ENCODE measurements at places on chromosomes 3 and 15.

DNA sequence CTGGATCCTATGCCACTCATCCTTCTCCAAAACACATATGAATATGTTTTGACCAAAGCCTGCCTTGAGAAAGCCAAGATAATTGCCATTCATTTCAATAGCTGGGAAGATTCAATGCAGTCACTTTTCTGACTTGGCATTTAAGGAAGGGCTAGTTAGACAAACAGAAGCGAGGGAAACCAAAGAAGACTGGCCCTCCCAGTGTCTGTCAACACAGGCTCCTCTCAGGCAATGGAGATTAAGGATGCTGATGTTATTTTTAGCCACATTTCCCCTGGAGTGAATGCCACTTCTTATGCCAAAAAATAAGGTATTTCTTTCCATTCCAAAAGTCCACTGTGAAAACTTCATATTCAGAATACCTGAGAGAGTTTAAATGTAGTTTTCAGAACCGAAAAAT, 101.7 kb downstream of the P3H2 start:
- DNase-seq, result no peak

DNA sequence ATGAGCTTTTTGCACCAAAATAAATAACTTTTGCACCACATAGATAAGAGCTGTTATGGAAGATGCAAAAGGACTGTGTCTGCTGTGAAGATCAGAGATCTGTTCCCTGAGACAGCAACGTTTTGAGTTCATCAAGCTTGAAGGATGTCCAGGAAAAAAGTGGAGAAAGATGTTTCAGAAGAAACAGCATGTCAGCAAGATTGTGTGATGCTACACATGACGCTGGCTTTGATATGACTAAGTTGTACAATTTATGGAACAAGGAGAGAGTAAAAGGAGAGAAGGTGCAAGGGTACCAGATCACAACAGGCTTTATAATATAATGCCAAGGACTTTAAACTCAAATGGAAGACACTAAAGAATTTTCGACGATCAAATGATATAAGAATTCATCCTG, 16.6 kb downstream of the TJP1 start:
- DNase-seq, result no peak

GRCh38 chr3:127233371-127233770, 40.4 kb downstream of the PRR23E start:
- no peak for DNase-seq

DNA sequence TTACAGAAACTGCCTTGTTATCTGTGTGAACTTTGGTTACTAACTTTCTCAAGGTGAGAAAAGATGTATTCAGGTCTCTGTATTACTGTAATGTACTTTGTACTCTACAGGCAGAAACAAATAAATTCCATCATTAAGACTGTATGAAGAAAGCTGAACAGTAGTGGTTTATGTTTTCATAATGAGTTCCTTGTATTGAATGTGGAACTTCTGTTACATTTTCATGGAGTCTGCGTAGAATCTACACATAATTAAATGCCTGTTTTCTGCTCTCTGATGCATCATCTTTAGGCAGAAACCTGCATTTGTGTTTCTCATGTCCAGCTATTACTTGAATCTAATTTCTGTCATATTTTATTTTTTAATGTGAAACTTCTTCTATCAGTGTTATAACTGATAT, 302.8 kb downstream of the NLGN1 start:
- no peak for DNase-seq

- DNase-seq, result no peak
These were observed 241.7 kb upstream of the GBE1 start for GRCh38 chr3:82002986-82003642.

DNA sequence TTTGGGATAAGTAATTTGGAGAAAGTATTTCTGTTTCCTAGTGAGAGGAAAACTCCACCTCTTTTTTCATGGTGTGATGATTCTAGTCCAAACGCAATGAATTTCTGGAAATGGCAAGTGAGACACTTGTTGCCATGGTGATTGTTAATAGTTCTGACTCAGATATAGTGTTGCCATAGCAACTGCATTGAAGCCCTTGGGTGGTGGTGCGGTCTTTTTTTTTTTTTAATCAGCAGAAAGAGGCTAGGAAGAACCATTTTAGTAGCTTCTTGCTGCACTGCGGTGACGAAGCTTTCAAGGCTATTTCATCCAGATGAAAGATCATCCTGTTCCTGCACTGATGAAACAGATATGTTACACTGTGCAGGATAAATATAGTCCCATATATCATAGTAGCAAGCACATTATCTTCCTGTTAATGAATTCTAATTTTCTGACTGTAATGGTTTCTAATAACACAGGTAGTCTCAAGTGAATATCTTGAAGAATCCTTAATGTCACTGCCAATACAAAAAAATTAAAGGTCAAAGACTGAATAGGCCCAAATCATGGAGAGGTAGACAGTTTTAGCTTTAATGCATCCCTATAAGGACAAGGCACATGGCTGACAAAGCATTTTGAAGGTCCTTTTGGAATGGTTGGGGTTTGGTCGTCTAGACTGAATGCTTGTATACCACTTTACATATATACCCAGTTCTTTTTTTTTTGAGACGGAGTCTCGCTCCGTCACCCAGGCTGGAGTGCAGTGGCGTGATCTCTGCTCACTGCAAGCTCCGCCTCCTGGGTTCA, 125.1 kb upstream of the ZBTB20 start:
- no peak for DNase-seq

DNA sequence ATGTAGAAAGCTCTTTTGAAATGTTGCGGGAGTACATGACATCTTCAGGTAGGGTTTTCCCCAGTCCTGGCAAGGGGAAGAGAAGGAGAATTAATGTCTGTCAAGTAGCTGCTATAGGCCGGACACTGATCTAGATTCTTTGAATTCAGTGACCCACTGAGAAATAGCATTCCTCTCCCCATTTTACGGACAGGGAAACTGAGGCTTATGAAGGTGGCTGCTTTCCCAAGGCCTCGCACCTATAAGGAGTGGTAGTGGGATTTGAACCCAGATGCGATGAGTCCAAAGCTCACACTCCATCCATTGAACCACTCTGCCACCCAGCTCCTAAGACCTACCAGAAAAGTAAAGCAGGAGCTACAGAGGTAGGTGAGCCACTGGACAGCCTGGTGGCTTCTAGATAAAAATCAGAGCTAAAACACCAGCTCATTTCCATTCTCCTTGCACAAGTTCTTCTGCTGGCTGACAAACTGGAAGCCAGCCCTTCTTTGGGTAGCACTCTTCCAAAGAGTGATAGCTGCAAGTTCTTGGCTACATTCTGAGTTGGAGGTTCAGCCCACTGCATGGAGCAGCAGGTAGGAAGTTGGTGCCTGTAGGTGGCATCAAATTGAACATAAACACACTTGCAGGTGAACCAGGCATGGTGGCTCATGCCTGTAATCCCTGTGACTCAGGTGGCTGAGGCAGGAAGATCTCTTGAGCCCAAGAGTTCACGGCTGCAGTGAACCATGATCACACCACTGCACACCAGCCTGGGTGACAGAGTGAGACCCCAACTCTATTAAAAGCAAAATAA, 22.0 kb downstream of the ZNF710 start:
- no peak for DNase-seq

GRCh38 chr3:62088472-62089104, 284.8 kb downstream of the FEZF2 start:
- DNase-seq, result no peak

GRCh38 chr3:32002561-32003368, 21.2 kb downstream of the ZNF860 start:
- DNase-seq, result no peak

DNA sequence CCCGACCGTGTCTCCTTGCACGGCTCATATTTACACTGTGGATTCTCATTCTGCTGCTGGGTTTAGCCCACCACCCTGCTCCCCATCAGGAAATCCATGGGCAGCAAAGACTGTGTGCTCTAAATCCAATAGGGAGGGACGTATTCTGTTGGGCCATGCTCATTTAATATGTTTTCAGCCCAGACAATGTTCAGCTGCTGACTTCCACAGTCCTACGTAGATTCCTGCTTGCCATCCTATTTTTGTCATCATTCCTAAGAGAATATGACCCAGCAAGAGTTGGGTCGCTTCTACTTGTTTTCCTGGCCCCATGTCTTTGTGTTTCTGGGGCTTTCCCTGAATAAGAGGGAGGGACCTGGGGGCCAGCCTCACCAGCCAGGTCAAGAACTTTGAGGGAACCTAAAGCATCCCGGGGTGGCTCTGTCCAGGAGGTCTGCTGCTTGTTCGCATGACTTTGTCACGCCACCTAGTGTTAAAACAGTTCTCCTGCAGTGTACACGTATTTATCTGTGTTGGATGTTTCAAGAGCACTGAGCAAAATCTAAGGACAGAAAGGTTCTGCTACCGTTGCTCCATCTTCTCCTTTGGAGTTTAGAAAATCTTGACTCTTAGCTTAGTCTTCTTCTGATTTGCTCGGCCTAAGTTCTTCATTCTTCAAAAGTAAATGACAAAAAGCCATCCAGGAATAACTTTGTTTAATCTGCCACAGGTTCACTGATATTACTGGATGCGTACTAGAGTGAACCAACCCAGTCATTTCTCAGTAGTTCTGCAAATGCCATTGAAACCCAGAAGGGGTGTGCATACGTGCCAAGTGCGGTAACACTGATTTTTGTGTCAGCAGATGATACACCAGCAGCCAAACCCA, 79.8 kb upstream of the NR2E3 start:
- DNase-seq, result peak; percentile 43

DNA sequence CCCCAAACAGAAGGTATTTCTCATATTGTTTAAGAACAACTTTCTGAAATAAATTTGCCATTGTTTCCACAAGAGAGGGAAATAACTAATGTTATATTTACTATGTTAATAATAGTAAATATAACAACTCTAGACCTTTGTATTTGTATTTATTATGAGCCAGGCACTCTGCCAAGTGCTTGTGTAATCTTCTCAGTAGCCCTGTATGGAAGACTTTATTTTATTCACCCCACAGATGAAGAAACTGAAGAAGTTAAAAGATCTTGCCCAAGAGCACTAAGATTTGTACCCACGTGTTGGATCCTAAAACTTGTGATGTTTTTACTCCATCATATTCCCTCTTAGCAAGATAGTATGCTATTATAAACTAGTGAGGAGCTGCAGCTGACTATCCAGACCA, 12.0 kb upstream of the GNB4 start:
- no peak for DNase-seq

GRCh38 chr15:95887666-95888390, 442.7 kb upstream of the NR2F2 start:
- no peak for DNase-seq

DNA sequence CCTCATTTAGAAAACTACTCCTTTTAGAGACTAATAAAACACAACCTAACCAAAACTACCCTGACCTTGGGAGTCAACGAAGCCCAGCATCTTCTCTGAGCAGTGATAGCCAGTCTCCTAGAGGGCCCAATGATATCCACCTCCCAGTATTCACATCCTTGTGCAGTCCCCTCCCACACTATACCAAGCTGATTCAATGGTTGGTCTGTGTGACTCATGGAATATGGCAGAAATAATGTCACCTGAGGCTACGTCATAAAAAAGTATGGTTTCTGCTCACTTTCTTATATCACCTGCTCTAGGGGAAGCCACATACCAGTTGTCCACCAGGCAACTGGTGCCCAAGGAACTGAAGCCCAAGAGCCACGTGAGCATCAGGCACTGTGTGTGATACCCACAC, 21.4 kb upstream of the USF3 start:
- DNase-seq, result no peak

- no peak for DNase-seq
These were observed 61.9 kb downstream of the ISL2 start for GRCh38 chr15:76398317-76399104.

DNA sequence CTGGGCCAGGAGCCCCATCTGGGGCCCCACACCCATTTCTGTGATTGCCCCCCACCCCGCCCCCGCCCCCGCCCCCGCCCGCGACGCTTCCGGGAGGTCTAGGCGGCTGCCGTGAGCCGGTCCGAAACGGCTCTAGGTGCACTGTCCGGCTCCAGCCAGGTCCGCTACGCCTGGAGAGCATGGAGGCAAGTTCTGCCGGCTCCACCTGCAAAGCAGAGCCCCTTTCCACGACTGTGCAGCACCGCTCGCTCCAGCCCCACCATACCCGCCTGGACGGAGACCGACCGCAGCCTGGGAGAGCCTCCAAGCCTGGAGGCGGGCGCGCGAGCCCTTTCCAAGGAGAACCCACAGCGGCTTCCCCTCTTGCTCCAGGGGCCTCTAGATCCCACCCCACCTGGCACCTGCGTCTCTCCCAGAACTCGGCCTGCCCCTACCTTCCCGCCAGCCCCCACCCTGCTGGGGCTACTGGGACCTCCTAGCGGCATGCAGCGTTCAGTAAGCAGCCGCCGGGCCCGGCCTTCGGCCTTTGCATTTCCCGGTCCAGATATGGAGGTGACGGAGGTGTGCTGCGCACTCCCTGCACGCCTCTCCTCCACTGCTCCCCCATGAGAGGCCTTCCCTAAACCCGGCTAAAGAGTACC, 66.2 kb downstream of the KLF13 start:
- no peak for DNase-seq

DNA sequence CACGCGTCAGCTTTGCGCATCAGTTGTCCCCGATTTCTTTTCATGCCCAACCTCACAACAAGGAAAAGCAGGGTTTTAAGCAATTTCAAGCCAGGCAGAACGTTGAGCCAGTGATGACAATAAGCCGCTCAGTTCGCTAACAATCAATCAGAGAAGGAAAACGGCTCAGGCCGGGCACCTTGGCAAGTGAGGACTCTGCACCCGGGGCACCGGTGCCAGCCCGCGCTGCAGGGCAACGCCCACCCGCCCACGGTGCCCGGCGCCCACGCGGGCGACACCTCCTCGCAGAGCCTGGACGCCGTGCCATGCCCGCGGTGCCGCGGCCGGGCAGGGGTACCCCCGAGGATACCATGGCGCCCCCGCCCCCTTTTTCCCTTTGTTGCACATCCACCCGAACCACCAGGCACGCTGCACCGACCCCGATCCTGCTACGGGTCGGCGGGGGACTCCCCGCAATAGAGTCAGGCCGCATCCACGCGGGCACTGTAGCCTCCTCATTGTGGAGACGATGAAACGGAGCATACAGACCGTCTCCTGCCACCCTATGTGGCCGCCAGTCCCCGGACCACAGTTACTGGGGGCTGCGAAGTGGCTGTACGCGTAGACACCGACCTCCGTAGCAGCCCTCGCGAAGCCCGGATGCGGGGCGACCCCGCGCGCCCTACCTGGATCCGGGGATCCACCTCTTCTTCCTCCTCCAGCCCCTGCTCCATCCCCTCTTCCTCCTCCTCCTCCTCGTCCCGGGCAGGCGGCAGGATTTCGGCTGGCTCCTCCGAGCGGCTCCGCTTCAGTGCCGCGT, 581 bp downstream of the SH3BP5 start:
- no peak for DNase-seq

DNA sequence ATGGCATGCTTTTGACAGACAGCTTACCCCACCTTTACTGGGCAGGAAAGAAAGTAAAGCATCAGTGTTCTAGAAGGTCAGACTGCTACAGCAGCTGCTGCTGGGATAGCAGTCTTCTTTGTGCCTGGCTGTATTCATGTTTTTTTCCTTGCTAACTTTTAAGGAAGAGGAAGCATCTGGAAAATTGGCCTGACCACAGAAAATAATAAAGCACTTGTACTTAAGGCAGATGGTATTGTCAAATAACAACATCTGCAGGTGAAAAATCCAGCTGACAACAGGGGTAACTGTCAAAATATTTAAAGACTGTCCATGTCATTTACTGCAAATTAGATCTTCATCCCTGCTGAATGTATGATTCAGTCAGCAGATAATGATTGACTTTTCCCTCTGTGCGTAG, 229.0 kb downstream of the OXSM start:
- no peak for DNase-seq
